ENCODE measurements at places on chromosomes 2 and 18.

DNA sequence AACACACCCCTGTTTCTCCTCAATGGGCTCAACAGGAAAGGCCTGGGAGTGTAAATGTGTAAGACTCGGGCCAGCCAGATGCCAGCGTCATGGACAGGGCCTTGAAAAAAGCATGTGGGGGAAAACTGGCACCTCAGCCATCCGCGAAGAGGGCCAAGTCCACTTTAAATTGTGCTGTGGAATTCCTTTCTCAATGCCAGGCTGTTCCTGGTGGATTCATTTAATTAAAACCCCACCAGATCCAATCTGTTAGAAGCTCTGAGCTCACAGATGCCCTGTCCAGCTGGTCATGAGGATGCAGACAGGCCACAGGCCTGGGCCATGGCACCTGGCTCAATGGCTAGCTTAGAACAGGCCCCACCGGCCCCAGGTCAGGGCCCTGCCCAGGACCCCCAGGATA is 24.8 kb downstream of the KCNK3 start:
- DNase-seq = no peak

- peak; percentile 95 for DNase-seq
Measured at GRCh38 chr2:203623096-203623495, 83.3 kb upstream of the CD28 start.

GRCh38 chr2:172704072-172704936 is 31.3 kb upstream of the RAPGEF4 start:
- DNase-seq = peak; percentile 44

GRCh38 chr2:47844162-47844561 is 61.2 kb downstream of the MSH6 start:
- no peak for DNase-seq
